ENCODE measurements at places on chromosomes 11 and 22. TPM values are rescaled to one million over a fixed set of nuclear protein-coding genes. Genes with fewer than 3 reads are reported as not detected.

GRCh38 chr11:9208726-9209501, 56.2 kb downstream of the DENND5A start:
- H3K36me3 ChIP-seq: peaks cover 2% of the 10 kb centered on the region
- DNase-seq: no peak
- no peak overlapping the region for H3K4me3 ChIP-seq

GRCh38 chr22:26763633-26764361, 106.4 kb downstream of the MIAT start:
- no peak overlapping the region for H3K4me3 ChIP-seq
- H3K4me1 ChIP-seq: no peaks in the 10 kb centered on the region
- DNase-seq: no peak
- H3K27ac ChIP-seq: no peak overlapping the region
- H3K27me3 ChIP-seq: no peaks in the 10 kb centered on the region
- peaks cover 23% of the 10 kb centered on the region for H3K36me3 ChIP-seq

DNA sequence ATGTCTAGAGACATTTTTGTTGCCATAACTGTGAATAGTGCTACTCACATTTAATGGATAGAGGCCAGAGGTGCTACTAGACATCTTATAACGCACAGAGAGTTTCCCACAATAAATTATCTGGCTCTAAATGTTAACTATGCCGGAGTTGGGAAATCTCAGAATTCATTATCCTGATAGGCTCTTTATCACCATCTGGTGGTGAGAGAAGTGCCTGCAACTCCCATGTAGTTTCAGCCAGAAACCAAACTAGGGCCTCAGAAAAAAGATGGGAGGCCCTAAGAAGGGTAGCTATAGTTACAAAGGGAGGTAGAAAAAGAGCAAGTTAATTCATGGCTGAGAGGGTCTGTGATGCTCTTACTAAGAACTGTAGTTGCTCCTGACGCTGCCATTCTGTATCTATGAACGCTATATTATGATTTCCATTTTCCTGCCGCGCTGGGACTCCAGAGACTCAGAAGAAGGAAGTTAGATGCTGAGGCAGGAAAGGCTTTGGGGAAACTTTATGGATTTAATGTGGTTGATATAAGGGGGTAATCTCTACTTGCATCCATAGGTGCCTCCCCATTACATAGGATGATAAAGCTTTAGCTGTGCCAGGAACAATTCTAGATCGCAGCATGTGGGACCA, 22.9 kb upstream of the MRPL17 start:
- no peak overlapping the region for H3K27ac ChIP-seq
- no peak overlapping the region for H3K4me3 ChIP-seq
- H3K4me1 ChIP-seq: no peaks in the 10 kb centered on the region
- no peak for DNase-seq
- H3K27me3 ChIP-seq: no peaks in the 10 kb centered on the region

GRCh38 chr11:14422814-14423182, 63.8 kb upstream of the RRAS2 start:
- no peak overlapping the region for H3K27ac ChIP-seq
- no peaks in the 10 kb centered on the region for H3K27me3 ChIP-seq
- H3K4me1 ChIP-seq: no peaks in the 10 kb centered on the region
- DNase-seq: no peak

- DNase-seq: no peak
- H3K4me1 ChIP-seq: no peaks in the 10 kb centered on the region
- no peak overlapping the region for H3K27ac ChIP-seq
- no peak overlapping the region for H3K4me3 ChIP-seq
Observed at GRCh38 chr11:130581646-130582045, 133.2 kb downstream of the ADAMTS15 start.

DNA sequence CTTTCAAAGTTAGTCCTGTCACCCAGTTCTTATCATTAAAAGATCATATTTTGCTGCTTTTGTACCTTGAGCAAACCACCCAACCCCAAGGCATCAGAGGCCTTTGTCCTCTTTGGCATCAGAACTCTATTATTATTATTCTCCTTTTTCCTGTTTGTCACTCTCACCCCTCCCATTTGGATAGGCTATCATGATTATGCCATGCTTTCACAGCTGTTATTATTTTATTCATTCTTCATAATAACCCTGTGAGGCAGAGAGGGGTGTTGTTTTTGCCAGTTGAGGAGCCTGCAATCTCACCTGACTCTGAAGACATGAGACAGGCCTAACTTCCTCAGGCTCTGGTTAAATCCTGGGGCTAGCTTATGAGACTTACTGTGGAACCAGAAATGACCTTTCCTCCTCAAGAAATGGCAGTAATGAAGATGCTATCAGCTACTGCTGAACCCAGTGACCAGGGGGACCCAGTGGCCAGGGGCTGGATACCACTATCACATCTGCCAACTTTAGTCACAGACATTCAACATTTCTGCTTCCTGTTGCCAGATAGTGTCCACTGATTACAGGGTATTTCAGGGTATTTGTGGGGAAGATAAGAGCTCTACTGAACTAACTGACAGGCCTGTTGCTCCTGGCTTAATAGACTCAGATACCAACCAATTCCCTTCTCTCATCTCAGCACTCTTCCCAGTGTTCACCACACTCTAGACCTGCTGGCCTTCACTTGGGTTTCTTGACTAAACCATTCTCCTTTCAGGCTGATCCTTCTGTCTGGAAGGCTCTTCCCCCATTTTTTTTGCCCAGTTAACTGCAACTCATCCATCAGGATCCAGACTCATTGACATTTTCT, 11.8 kb upstream of the SWAP70 start:
- no peaks in the 10 kb centered on the region for H3K4me1 ChIP-seq
- H3K4me3 ChIP-seq: no peak overlapping the region
- H3K27ac ChIP-seq: no peak overlapping the region
- DNase-seq: no peak
- no peaks in the 10 kb centered on the region for H3K27me3 ChIP-seq

- H3K27ac ChIP-seq: no peak overlapping the region
- H3K4me3 ChIP-seq: no peak overlapping the region
- no peaks in the 10 kb centered on the region for H3K27me3 ChIP-seq
- no peak for DNase-seq
Observed at GRCh38 chr11:121557348-121557747, 104.6 kb upstream of the SORL1-AS1 start.

- H3K4me3 ChIP-seq: no peak overlapping the region
- H3K36me3 ChIP-seq: no peaks in the 10 kb centered on the region
- no peaks in the 10 kb centered on the region for H3K27me3 ChIP-seq
- H3K4me1 ChIP-seq: peaks cover 16% of the 10 kb centered on the region
- H3K27ac ChIP-seq: no peak overlapping the region
Observed at GRCh38 chr22:31350410-31350863, 4.3 kb upstream of the PATZ1 start.

HBG2 gene
- not detected for total RNA-seq

OR6A2 gene
- not detected for total RNA-seq

SLC17A6 gene
- not detected for total RNA-seq

MRPL40 gene
- total RNA-seq: 11.3 TPM

KRTAP5-2 gene
- total RNA-seq: not detected

SCUBE1 gene
- not detected for total RNA-seq
